ENCODE measurements at places on chromosomes 12 and 14. TPM values are rescaled to one million over a fixed set of nuclear protein-coding genes. Genes with fewer than 3 reads are reported as not detected.

Gene FOXN4
- polyA plus RNA-seq, result not detected

Gene NEMF
- polyA plus RNA-seq, result 18.0 TPM

Gene PLBD1
- polyA plus RNA-seq, result 6.4 TPM

Gene PLEKHD1
- 0.15 TPM for polyA plus RNA-seq

Gene DEGS2
- 0.10 TPM for polyA plus RNA-seq

Gene PIWIL1
- 0.01 TPM for polyA plus RNA-seq

Gene TAS2R46
- polyA plus RNA-seq, result not detected

Gene SLCO1A2
- not detected for polyA plus RNA-seq

Gene KCNMB4
- 2.6 TPM for polyA plus RNA-seq

Gene OVCH1
- 0.44 TPM for polyA plus RNA-seq

Gene PTPN6
- 8.1 TPM for polyA plus RNA-seq

Gene ZNF26
- polyA plus RNA-seq, result 3.0 TPM
